ENCODE measurements at places on chromosomes 13 and 19.

- no peak for DNase-seq
These were observed 18.7 kb downstream of the MLLT1 start for GRCh38 chr19:6260912-6261650.

DNA sequence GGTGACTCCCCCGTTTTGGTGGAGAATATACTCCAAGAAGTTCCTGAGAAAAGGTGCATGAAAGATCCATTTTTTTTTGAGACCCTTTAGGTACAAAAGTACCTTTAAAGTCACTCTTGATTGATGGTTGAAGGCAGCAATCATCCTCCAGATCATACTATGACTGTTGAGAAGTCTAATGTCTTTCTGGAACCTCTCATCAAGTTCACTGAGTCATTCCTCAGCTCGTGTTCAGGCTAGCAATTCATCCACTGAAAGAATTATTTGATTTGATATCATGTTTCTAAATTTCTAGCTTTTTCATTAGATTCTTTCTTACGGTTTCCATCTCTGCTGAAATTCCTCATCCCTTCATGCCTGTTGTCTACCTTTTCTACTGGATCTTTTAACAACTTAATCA, 65.1 kb upstream of the GJB6 start:
- no peak for DNase-seq

- no peak for DNase-seq
These were observed 42.2 kb downstream of the COL4A2 start for GRCh38 chr13:110349239-110349638.

GRCh38 chr13:110302997-110303396, 4.0 kb downstream of the COL4A1 start:
- DNase-seq, result no peak

DNA sequence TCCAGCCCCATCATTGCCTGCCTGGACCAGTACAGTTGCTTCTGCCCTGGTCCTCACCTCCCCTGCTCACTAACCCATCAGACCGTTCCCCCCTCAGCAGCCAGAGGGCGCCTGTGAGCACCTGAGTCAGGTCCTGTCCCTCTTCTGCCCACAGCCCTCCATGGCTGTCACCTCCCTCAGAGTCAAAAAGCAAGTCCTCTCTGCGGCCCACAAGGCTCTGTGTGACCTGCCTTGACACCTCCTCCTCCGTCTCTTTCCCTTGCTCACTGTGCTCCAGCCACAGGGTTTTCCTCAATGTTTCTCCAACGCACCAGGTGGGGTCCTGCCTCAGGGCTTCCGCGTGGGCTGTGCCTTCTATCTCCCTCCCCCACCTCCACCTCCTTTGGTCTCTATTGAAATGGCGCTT, 29.4 kb upstream of the PTPRS start:
- no peak for DNase-seq

- DNase-seq, result no peak
These were observed 35.6 kb downstream of the CCDC169 start for GRCh38 chr13:36261976-36262375.

GRCh38 chr19:18155095-18156087, 2.4 kb downstream of the PIK3R2 start:
- DNase-seq, result no peak

DNA sequence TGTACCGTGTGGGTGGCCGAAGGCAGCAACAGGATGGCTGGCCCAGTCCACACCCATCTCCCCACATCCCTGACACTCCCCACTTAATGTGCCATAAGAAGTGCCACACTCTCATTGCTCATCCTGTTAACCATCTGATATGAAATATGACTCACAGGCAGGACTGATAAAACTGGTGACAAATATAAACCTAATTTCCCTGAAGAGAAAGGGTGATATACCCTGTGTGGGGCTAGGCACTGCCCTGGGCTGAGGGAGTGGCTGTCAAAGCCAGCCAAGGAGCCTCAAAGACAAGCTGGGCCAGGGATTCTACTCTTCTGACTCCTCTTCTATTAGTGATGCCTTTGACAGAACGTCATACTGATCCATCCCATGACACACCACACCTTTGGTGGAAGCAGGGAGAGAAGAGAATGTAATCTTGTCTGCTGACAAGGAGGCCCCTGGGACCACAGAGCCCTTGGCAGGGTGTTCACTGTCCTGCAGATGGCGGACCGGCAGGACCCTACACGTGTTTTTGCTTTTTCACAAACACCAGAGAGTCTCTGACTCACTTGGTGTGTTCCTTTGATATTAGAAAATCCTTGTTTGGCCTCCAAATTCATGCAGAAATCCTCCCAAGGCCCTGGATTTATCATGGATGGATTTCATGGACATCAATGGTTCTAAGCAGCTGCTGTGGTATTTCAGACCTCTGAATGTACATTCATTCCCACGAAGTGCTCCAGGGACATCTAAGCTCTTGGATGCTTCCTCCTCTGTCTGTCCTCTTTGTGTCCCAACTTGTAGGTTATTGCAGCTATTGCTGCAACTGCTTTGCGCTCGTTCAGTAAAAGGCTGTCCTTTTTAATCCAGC, 98.0 kb upstream of the WASF3 start:
- no peak for DNase-seq

- DNase-seq, result peak; percentile 32
These were observed 30.7 kb upstream of the ZNF429 start for GRCh38 chr19:21474671-21475181.

DNA sequence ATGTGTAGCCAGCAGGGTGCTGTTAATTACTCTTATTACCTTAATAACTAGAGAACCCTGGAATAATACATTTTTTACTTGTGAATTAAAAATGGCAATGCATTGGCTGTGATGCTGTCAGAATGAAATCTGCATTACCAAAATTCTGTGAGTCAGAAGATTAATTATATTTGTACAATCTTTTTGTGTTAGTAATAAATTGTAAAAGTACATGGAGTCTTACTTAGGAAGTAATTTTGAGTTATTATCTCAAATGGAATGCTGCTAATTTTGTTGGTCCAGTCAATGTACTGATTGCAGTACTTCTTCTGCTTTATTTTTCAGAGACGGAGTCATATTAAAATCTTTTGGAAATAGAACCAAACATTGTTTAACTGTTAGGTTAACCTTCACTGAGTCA, 152.0 kb upstream of the SLC10A2 start:
- no peak for DNase-seq

DNA sequence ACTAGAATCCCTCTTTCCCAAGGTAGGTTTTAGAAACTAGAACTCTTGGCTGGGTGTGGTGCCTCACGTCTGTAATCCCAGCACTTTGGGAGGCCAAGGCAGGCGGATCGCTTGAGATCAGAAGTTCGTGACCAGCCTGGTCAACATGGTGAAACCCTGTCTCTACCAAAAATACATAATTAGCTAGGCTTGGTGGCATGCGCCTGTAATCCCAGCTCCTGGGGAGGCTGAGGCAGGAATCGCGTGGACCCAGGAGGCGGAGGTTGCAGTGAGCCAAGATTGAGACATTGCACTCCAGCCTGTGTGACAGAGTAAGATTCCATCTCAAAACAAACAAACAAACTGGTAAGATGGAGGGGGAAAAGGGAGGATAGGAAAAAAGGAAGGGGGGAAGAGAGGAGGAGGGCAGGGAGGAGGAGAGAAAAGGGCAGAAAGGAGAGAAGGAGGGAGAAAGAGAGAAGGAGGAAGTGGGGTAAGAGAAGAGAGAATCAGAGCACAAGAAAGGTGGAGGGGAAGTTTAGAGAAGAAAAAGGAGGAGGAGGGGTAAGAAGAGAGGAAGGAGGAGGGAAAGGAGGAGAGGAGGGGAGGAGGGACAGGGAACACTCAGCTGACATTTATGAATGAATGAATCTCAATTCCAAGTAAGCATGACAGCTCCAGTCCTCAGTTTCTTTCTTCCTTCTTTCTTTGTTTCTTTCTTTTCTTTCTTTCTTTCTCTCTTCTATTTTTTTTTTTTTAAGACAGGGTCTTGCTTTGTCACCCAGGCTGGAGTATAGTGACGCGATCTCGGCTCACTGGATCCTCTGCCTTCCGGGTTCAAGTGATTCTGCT, 2.6 kb upstream of the SLC27A1 start:
- DNase-seq, result no peak

DNA sequence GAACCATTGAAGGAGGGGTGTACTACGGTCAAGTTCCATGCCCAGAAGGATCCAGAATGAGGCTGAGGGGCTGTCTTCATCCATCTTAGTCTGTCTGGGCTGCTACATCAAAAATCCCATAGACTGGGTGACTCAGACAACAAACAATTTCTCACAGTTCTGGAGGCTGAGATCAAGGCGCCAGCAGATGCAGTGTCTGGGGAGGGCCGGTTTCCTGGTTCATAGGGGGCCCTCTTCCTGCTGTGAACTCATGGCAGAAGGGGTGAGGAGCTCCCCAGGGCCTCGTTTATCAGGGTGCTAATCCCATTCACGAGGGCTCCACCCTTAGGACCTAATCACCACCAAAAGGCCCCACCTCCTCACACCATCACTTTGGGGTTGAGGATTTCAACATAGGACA, 14.7 kb upstream of the KCTD15 start:
- no peak for DNase-seq

DNA sequence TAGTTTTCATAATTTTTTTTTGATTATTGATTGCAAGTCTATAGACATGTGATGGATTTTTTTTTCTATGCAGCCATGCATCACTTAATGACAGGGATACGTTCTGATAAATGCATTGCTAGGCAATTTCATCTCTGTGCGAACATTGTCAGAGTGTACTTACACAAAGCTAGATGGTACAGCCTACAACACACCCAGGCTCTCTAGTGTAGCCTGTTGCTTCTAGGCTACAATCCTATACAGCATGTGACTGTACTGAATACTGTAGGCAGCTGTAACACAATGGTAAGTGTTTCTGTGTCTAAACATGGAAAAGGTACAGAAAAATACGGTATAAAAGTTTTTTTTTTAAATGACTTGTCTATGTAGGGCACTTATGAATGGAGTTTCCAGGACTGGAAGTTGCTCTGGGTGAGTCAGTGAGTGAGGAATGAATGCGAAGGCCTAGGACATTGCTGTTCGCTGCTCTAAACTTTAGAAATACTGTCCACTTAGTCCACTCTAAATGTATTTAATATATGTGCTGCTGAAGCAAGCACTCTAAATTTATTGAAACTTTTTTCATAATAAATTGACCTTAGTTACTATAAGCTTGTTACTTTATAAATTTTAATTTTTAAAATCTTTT, 20.3 kb downstream of the SPATA13 start:
- DNase-seq, result no peak

DNA sequence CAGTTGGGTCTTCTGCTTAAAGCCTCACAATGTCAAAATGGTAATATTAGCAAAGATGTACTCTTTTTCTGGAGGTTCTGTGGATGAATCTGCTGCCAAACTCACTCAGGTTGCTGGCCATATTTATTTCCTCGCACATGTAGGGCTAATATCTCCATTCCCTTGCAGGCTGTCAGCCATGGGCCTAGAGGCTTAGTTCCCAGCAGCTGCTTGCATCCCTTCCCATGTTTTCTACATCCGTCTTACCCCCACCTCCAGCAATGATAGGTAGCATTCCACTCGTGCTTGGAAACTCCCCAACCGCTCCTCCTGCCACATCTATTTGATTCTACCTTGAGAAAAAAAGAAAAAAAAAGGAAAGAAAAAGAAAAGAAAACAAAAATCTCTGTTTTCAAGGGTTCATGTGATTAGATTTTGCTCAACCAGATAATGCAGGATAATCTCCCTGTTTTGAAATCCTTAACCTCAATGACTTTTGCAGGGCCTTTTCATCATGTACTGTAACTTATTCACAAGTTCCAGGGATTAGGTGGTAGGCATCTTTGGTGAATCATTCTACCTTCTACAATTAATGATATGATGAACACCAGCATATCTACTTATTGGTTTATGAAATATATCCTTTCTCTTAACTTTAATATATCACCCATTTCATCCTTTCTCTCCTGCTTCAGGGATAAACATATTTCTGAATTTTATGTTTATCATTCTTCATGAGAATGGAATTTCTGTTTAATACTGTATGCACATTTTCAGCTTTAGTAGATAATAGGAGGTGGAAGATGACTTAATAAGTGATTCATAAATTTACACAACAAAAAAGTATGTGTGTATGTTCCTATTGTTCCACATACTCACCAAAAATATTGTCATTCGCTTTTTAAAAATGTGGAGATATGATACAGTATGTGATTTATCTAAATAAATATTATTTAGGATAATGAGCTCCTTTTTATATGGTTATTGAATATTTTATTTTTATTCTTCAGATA, 931.9 kb downstream of the SLITRK5 start:
- no peak for DNase-seq

- DNase-seq, result no peak
These were observed 40.8 kb downstream of the CYP2B6 start for GRCh38 chr19:41031916-41032315.

- no peak for DNase-seq
These were observed 17.8 kb upstream of the FOSB start for GRCh38 chr19:45450012-45450333.

DNA sequence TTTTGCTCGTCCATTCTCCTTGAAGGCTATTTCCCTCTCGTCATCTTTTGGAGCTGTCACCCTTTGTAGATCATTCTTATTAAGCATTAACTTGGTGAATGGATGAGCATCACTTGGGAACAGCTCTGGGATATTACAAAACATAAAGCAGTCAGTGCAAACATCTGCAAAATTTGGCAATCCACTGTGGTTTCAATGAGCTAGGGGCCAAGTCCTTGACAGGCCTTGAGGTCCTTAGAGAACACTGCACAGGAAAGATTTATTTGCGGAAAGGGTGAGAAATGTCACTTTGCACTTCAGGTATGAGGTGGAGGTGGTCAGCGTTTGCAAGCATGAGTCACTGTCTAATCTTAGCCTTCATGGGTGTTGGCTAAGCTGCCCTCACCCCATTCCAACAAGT, 239.7 kb upstream of the MAB21L1 start:
- DNase-seq, result no peak

GRCh38 chr19:38699027-38699346, 45.3 kb downstream of the CAPN12 start:
- no peak for DNase-seq

DNA sequence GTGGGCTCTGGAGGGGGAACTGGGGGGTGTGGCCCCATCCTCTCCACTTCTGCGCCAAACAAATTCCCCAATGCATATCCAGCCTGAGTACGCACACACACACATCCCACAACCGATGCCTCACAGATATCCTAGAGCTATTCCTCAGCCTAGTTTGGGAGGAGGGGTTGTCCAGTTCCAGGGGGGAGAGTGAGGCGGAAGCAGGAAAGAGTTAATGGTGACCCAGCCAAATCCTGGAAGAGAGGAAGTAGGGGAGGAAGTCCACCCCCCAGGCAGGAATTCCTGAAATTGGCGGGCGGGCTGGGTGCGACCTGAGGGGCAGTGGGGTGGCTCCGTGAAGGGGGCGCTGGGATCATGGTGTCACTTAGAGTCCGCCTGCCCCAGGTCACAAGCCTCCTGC, 897 bp downstream of the GPR4 start:
- DNase-seq, result no peak

- no peak for DNase-seq
These were observed 1364.9 kb upstream of the MIR17HG start for GRCh38 chr13:89982407-89983095.
